ENCODE measurements at places on chromosomes 11 and 22.

DNA sequence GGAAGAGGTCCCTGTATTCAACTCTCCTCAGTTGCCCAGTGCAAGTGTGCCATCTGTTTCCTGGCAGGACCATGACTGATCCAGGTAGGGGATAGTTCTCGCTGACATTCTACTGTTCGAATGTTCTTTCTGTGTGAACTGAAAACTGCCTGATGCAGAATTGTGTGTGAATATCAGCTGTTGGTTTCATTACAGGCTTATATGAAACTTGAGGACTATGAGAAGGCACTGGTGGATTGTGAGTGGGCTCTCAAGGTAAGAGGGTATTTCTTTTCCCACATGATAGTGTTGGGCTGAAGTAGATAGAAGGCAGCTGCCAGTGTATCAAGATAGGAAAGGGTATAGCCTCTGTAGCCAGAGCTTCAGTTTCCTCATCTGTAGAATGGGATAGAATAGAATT, 15.3 kb downstream of the TTC12 start:
- DNase-seq = no peak

DNA sequence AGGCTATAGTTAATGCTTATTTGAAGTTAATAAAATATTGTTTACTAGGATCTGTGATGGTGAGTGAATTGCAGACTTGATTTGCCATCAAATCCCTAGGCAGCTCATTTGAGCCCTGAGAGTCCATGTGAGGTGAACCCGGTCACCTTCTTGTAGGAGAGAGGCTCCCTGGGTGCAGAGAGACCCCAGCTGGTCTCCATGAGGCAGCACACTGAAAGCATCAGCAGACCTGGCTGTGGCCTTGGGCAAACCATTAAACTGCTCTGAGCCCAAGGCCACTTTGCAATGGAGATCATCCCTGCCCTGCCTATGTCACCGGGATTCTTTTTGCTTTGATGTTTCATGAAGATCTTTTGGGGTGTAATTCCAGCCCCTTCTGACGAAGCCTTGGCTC, 125.2 kb downstream of the MICAL2 start:
- DNase-seq = no peak

DNA sequence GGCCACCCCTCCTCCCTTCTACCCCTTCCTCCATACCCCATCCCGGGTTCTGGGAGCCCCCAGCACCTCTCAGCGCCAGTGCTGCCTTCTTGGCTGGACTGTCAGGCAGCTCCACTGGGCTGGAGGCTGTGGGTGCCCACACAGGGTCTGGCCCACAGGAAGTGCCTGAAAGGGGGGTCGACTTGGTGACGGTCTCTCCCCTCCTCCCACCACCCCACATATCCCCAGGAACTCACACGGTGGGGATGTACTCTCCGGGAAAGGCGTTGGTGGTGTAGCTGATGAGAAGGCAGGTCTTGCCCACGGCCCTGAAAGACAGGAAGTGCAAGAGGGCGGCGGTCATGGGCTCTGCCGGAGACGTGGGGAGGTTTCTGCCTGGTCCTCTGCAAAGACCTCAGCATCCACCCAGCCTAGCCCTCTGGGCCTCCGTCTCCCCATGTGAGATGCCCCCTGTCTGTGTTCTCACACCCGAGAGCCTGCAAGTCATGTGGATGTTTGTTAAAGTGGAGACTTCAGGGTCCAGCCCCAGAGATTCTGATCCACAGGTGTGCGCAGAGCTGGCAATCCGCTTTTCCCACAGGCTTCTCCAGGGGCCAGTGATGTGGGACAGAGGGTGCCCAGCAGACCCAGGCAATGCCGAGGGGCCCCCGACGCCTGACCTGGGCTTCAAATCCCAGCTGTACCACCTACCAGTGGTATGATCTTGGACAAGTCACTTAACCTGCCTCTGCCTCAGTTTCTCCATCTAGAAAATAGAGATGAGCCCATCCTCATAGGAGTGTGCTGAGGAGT, 2.5 kb downstream of the RAC2 start:
- no peak for DNase-seq

DNA sequence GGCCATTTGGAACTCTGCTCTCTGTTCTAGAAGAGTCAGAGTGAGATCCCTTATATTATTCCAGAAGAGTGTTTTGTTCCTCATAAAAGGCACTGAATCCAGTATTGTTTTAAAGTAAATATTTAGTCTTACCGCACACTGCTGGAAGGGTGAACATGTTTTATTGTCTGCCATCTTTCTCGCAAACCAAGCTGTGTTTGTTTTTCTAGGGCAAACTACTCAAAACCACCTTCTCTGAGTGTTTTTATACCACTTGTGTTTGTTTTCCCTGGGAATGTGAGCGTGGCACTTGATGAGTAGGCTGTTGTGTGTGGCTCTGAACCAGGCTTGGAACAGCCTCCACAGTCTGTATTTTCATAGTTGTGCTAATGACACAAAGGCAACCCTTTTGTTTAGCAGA, 89.8 kb downstream of the DBX1 start:
- peak; percentile 24 for DNase-seq

- no peak for DNase-seq
Measured at GRCh38 chr22:50517495-50518260, 7.7 kb downstream of the SCO2 start.

GRCh38 chr22:42375982-42376381, 56.2 kb downstream of the NFAM1 start:
- DNase-seq = no peak

GRCh38 chr11:27910186-27910931, 197.6 kb downstream of the KIF18A start:
- DNase-seq = no peak

GRCh38 chr11:59459916-59460315, 3.2 kb downstream of the OR4D6 start:
- DNase-seq = no peak

Data from NCI-H2081 treated with DMSO at 0.1 percent for 48 hours (cell line).